ENCODE measurements at places on chromosomes 12 and 14.

DNA sequence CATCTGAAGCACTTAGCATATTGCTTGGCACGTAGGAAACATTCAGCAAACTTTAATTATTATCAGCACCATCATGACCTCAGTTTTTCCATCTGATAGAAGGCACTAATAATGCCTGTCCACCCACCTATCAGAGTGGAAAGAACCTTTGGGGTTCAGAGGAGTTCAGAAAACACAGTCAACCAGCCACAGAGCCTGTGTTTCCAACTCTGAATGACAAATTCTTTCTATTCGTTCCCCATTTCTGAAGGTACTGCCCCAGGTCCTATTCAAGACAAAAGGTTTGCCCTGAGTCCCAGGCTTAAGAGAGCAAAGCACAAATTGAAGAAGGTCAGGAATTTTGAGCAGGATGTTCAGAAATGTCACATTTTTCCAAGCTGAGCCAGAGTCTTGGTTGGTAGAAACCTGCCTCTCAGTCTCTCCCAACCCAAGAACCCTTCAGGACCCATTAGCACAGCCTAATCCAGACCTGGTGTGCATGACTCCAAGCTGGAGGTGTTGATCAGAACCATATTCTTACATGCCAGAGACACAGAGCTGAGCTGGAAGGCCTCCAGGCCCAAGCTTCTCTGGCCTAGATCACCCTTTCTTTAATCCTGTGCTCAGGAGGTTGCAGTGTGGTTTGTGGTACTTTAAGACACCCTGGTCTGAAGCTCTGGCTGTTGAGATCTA, 114.4 kb downstream of the TBX5 start:
- no peak for DNase-seq

DNA sequence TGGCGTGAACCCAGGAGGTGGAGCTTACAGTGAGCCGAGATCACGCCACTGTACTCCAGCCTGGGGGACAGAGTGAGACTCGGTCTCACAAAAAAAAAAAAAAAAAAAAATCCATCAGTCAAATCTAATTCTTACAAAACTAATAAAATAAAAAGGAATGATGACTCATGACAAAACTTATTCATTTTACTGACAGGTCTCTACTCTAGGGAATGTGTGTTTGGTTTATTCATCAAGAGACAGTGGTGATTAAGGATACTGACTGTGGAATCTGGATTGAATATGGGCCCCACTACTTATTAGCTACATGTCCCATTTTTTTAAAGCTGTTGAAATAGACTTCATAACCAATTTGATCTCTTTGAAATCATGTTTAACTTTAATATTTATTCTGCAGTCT, 29.3 kb upstream of the GAS2L3 start:
- DNase-seq, result no peak

GRCh38 chr14:85461432-85462133, 68.4 kb upstream of the FLRT2 start:
- DNase-seq, result no peak

GRCh38 chr14:36626151-36626550, 35.5 kb upstream of the PAX9 start:
- no peak for DNase-seq

GRCh38 chr14:91315844-91316267, 71.4 kb upstream of the GPR68 start:
- DNase-seq, result peak; percentile 59

GRCh38 chr12:5505116-5505515, 73.2 kb downstream of the NTF3 start:
- DNase-seq, result no peak

DNA sequence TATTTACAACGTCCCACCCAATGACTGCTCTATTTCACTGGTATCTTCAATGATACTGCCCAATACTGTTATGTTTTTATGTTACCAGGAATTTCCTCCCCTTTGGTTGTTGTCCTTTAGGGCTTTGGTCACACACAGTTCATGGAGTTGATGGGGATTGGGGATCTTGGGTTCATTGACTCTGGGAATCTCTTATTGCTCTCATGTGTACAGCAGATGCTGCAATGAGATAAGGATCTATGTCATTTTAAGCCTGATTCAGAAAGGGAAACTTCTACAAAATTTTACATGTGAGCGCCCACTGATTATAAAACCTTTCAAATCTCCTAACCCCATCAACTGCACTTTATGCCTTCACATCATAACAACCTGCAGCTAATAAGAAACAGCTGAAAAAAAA, 67.2 kb downstream of the FAR2 start:
- DNase-seq, result no peak

All from stimulated activated CD8-positive, alpha-beta memory T cell treated with anti-CD3 and anti-CD28 coated beads, Interleukin-7, amount 100 ng/mL, for 24 hours (primary cell).